Activated gamma-delta T cell (primary cell): ENCODE measurements at places on chromosomes 11 and 22.

DNA sequence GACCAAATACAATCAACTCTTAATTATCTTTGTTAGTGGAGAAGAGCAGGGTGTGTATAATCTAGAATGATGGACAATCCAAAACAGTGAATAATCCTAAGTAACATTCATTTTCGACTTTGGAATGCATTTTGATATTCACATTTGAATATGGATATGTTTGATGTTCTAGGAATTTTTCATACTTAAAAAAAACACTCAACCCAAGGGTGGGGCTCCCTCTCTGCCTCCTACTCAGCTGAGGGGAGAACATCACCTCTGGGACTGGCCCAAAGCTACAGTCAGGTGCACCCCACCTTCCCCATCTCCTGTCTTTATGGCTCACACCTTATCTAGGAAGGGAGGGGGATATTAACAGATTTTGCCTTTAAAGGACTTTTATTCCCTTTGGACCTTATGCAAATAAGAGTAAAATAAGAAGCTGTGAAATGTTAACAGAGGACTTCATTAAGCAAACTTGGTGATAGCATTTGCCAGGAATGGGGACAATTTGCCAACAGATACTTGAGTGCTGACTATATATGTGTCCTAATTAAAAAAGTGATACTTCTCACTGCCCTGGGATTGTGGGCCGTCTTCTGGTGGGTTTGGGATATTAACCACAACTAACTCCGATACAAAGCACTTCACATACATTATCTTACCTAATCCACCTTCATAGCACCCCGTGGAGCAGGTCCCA, 187.0 kb downstream of the ST3GAL4 start:
- no peak for DNase-seq

DNA sequence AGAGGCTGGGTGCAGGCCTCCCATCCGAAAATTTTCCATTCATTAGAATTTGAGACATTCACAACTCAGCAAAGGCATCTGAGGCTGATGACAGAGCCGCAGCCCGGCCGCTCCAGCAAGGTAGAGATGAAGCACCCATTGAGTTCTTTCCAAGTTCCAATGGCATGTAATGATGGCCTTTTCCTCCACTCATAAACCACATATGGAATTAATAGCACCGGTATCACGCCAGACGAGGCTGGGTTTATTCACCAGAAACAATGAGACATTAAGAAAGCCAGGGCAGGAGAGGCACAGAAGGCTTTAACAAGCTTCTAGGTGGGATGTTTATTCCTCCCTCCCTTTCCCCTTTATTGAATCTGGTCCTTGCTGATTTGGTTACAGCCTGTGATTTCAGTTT, 534.4 kb downstream of the MN1 start:
- no peak for DNase-seq

GRCh38 chr11:39236916-39237315, 2222.5 kb downstream of the LRRC4C start:
- DNase-seq = no peak

DNA sequence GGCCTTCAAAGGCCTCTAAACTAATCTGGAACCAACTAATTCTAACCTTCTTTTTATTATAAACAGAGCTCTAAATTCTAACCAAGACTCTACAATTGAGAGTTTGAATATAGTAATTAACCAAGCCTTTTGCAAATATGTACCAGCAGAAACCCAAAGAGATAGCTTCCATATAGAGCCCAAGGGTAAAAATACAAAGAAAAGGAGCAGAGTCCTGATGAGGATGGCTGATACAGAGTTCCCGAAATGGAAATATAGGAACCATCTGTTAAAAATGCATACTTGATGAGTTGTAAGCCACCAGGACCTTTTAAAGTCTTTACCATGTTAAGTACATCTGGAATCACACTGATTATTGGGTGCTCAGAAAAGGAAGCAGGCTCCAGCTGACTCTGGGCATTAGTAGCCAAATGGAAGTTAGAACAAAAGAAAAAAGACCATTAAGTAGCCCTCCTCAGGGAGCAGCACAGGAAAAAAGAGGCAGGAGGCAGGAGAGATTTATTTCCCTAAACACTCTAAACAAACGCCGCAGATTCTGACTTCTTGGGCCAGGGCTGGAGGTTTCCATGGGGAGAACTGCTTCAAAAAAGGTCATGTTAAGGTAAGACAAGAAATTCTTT, 463.1 kb upstream of the FAT3 start:
- DNase-seq = no peak

GRCh38 chr22:48607901-48608662, 1219.6 kb downstream of the BRD1 start:
- DNase-seq = no peak
